ENCODE measurements at places on chromosomes 1 and 21.

GRCh38 chr1:117244971-117245370 is 34.2 kb upstream of the VTCN1 start:
- no peak for DNase-seq

DNA sequence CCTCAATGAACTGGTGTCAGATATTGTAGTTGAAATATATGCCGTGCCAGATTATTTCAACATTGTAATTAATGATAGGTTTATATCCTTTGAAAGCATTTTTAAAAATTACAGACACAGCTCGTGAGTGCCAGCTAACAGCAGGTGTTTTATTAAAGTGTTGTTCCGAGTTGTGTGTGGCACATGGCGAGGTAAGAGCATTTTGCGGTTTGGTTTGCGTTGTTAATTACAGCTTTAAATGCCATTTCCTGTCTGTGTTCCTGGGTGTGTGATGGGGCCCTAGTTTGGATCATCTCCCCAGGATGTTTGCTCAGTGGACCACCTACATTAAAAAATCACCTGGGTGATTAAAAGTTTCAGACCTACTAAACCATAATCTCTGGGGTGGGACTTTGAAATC is 97.4 kb downstream of the PRDM2 start:
- DNase-seq = no peak

- DNase-seq = no peak
These were observed 143.2 kb upstream of the BACE2 start for GRCh38 chr21:41024746-41025254.

DNA sequence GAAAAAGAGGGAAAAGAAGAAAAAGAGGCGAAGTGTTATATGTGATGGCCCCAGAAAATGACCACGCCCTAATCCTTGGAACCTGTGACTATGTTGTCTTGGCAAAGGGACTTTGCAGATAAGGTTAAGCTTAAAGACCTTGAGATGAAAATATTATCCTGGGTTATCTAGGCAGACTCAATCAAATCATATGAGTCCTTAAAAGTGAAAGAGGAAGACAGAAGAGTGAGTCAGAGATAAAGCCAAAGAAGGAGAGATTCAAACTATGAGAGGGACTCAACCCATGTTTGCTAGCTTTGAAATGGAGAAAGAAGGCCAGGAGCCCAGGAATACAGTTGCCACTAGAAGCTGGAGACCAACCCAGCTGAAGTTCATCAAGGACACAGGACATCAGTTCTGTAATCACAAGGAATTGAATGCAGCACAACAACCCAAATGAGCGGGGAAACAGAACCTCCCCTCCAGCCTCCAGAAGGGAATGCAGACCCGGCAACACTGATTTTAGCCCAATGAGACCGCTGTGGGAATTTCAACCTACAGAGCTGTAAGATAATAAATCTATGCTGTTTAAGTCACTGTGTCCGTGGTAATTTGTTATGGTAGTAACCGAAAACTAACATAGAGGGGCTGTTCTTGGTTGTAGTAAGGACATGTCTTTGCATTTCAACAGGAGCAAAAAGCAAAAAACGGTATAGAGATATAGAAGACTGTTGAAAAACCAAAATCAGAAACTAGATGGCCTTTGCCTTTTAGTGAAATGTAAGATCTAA is 4.2 kb upstream of the RGS8 start:
- DNase-seq = no peak

DNA sequence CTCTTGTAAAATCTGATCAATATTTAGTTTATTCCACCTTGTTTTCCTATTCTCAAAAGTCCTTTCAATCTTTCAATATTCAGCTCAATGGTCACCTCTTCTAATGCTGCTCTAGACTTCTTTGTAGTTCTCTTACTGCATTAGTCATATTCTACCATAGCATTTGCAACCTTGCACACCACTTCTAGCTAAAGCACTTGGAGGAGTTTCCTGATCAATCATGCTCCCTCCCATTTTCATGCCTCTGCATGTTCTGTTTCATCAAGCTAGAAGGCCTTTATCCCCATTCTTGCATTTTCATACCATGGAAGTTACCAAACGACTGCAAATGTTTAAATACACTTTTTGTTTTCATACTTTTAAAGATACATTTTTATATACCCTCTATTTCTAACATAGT is 72.1 kb downstream of the SLC5A9 start:
- no peak for DNase-seq

- no peak for DNase-seq
These were observed 11.0 kb downstream of the ANKRD35 start for GRCh38 chr1:145874646-145875045.

GRCh38 chr1:201122321-201122957 is 4.5 kb downstream of the ASCL5 start:
- no peak for DNase-seq

Measured in EH (cell line).